ENCODE measurements at places on chromosomes 7 and 10. TPM values are rescaled to one million over a fixed set of nuclear protein-coding genes. Genes with fewer than 3 reads are reported as not detected.

The NYAP1 gene
- 0.42 TPM for total RNA-seq

GRCh38 chr7:29138588-29138987 lies 7.7 kb downstream of the CPVL start:
- DNase-seq = no peak
- no peak overlapping the region for H3K27ac ChIP-seq
- peaks cover 29% of the 10 kb centered on the region for H3K27me3 ChIP-seq
- H3K4me3 ChIP-seq = no peak overlapping the region

GRCh38 chr7:38858259-38858884 lies 50.6 kb downstream of the VPS41 start:
- H3K27me3 ChIP-seq = no peaks in the 10 kb centered on the region
- peaks cover 16% of the 10 kb centered on the region for H3K36me3 ChIP-seq
- DNase-seq = no peak
- H3K4me3 ChIP-seq = no peak overlapping the region
- peaks cover 2% of the 10 kb centered on the region for H3K4me1 ChIP-seq
- no peak overlapping the region for H3K27ac ChIP-seq

DNA sequence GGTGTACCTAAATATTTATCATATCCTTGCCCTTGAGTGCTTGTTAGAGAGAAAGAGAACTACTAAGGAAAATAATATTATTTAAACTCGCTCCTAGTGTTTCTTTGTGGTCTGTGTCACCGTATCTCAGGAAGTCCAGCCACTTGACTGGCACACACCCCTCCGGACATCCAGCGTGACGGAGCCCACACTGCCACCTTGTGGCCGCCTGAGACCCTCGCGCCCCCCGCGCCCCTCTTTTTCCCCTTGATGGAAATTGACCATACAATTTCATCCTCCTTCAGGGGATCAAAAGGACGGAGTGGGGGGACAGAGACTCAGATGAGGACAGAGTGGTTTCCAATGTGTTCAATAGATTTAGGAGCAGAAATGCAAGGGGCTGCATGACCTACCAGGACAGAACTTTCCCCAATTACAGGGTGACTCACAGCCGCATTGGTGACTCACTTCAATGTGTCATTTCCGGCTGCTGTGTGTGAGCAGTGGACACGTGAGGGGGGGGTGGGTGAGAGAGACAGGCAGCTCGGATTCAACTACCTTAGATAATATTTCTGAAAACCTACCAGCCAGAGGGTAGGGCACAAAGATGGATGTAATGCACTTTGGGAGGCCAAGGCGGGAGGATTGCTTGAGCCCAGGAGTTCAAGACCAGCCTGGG lies 11.4 kb downstream of the SERPINE1 start:
- peak overlapping the region; percentile 72 for H3K27ac ChIP-seq
- H3K4me1 ChIP-seq = peaks cover 35% of the 10 kb centered on the region
- no peaks in the 10 kb centered on the region for H3K36me3 ChIP-seq
- peaks cover 40% of the 10 kb centered on the region for H3K27me3 ChIP-seq
- peak; percentile 55 for DNase-seq
- H3K4me3 ChIP-seq = peak overlapping the region; percentile 63

DNA sequence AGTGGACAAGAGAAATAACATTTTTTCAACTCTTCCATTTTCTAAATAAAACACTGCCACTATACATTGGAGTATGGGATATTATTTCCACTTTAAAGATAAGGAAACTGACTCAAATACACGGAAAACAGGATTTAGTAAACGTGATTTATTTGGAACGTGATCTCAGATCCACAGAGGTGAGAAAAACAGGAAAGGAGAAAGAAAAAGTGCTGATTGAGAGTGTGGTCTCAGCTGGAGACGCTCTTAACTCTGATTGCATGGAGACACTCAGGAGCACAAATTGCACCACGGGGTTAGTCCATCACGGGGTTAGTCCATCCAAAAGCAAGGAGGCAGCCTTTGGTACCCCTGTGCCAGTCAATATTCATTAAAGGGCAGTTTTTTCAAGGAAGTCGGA lies 142.5 kb downstream of the GNAT3 start:
- no peak for DNase-seq
- H3K27ac ChIP-seq = no peak overlapping the region
- no peaks in the 10 kb centered on the region for H3K36me3 ChIP-seq
- H3K27me3 ChIP-seq = no peaks in the 10 kb centered on the region

The BNIP3 gene
- total RNA-seq = 67.0 TPM

DNA sequence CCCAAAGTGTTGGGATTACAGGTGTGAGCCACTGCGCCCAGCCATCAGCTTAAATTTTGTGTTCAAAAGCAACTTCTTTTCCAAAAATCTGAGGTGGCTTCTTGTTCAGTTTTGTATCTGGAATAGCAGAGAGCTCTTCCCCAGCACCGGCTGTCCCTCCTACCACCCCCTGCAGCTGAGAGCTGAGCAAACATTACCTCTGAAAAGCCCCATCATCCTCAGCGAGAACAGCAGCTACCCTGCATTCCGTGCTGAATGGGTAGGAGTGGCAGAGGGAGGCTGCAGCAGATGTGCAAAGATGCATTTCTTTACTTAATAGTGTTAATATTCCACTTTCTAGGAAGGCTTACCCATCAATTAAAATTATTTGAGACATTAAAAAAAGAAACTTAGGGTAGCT lies 31.8 kb downstream of the CCM2 start:
- peaks cover 71% of the 10 kb centered on the region for H3K4me1 ChIP-seq
- peak overlapping the region; percentile 75 for H3K27ac ChIP-seq
- H3K27me3 ChIP-seq = no peaks in the 10 kb centered on the region
- peaks cover 50% of the 10 kb centered on the region for H3K36me3 ChIP-seq
- peak overlapping the region; percentile 65 for H3K4me3 ChIP-seq

DNA sequence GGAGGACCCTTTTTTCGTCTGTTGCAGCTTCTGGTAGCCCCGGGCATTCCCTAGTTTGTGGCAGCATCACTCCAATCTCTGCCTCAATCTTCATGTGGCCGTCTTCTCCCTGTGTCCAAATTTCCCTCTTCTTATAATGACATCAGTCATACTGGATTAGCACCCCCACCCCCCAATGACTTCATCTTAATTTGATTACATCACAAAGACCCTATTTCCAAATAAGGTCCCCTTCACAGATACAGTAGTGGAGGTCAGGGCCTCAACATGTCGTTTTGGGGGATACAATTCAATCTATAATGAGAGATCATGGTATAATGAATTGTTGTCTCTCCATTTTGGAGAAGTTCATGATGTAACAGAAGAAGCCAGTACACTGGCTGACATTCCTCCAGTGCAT lies 28.1 kb upstream of the EZH2 start:
- H3K27me3 ChIP-seq = no peaks in the 10 kb centered on the region
- peak overlapping the region; percentile 95 for H3K27ac ChIP-seq
- H3K4me1 ChIP-seq = peaks cover 51% of the 10 kb centered on the region
- no peak for DNase-seq

GRCh38 chr7:107394831-107395230 lies 75.0 kb upstream of the GPR22 start:
- H3K27me3 ChIP-seq = no peaks in the 10 kb centered on the region
- H3K4me1 ChIP-seq = no peaks in the 10 kb centered on the region
- peaks cover 16% of the 10 kb centered on the region for H3K36me3 ChIP-seq
- DNase-seq = no peak

The HKDC1 gene
- total RNA-seq = 0.68 TPM

The UTF1 gene
- total RNA-seq = not detected

DNA sequence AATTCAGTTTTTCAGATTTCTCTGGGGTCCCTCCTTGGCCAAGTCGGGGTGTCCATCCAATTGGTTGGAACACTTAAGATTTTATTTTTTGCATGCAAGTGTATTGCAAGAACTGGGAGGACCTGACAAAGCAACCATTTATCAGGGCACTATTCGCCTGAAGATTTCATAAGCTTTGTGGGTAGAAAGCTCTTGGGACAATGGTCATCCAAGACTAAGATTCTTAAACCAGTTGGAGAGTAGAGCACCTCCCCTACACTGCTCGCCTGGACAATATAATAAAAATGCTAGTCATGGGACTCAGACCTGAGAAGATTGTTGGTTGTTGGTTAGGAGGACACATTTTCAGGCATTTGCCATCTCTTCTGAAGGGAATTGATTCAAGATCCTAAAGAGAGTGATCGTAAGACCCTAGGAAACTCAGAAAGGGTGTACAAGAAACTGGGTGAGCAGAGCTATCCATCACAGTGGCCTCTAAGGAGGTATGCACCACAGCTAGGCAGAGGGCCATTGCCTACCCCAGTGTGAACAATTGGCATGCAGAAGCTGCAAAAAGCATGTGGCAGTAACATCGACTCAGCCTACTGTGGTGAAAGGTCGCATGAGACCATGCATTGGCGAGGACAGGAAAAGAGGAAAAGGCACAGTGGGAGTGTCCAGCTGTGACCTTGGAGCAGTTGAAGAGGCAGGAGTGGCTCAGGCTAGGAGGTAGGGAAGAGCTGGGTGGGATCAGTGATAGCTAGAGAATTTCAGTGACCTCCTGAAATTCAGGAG lies 1235.3 kb upstream of the AUTS2 start:
- H3K27me3 ChIP-seq = no peaks in the 10 kb centered on the region
- peak overlapping the region; percentile 43 for H3K27ac ChIP-seq
- DNase-seq = no peak
- no peaks in the 10 kb centered on the region for H3K36me3 ChIP-seq

The ANKRD61 gene
- not detected for total RNA-seq

- DNase-seq = no peak
- peaks cover 3% of the 10 kb centered on the region for H3K4me1 ChIP-seq
- no peaks in the 10 kb centered on the region for H3K36me3 ChIP-seq
- H3K27me3 ChIP-seq = no peaks in the 10 kb centered on the region
- no peak overlapping the region for H3K4me3 ChIP-seq
Measured at GRCh38 chr10:132455441-132455971, 58.5 kb downstream of the PWWP2B start.

DNA sequence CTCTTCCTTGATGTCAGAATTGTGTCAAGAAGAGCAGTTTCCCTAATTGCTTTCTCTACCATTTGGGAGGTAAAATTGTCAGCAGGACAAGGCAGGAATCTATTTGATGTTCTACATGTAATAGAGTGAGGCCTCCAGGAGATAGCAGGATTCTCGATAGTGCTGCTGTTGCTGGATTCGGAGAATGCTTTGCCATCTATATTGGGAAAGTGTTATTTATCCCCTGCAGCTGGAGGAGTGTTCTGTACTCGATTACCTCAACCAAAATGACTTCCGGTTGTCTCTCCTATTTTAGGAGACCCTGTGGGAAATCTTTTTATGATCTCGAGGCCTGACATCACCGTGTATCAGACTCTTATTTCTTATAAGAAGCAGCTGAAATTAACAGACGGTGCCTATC lies 217.1 kb downstream of the TMEM178B start:
- H3K27me3 ChIP-seq = peaks cover 5% of the 10 kb centered on the region
- no peaks in the 10 kb centered on the region for H3K36me3 ChIP-seq
- no peak overlapping the region for H3K27ac ChIP-seq
- no peak for DNase-seq
- H3K4me3 ChIP-seq = no peak overlapping the region

- no peaks in the 10 kb centered on the region for H3K27me3 ChIP-seq
- H3K36me3 ChIP-seq = peaks cover 12% of the 10 kb centered on the region
- peak within 1 kb of the TSS; percentile 98 for H3K4me3 ChIP-seq
- H3K4me1 ChIP-seq = peaks cover 28% of the 10 kb centered on the region
- DNase-seq = no peak
Measured at GRCh38 chr10:73495884-73496674, at the start of gene PPP3CB. TSS of gene PPP3CB (minus strand) at chr10:73496024. CDS start at chr10:73495889, 135 bp downstream.

DNA sequence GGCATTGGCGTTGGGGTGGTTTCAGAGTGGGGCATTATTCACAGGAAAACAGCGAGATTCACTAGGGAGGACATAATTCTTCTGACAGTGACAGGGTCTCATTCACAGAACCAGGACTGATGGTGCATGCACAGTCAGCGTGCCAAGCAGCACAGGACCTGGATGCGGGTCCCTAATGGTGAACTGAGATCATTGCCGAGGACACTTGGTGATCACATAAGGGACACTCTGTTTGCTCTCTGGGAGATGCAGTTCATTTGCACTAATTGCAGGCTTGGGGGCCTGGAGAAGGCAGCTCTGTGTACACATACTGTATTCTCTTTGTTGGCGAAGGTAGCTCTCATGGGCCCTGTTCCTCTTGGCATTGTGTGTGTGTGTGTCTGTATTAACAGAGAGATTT lies 716.1 kb downstream of the PHTF2 start:
- no peaks in the 10 kb centered on the region for H3K4me1 ChIP-seq
- H3K27me3 ChIP-seq = no peaks in the 10 kb centered on the region
- no peak overlapping the region for H3K4me3 ChIP-seq
- DNase-seq = no peak
- no peaks in the 10 kb centered on the region for H3K36me3 ChIP-seq

The C10orf105 gene
- total RNA-seq = 0.17 TPM

DNA sequence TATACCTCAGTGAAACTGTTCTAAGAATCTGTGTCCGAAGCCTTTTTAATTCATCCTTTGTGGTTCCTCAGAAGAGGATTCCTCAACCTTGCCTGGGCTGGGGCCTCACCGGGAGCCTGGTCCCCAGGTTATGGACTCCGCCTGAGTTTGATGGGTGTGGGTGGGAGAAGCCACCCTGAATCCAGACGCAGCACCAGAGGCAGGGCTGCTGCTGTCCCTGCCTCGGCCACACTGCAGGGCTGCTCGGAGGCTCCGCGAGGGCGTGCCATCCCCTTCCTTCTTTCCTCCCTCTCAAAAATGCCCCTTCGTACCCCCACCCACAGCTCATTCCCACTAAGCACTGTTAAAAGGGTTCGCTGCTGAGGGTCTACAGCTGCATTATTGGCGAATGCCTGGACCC lies 146.3 kb downstream of the ADARB2 start:
- H3K36me3 ChIP-seq = no peaks in the 10 kb centered on the region
- no peaks in the 10 kb centered on the region for H3K4me1 ChIP-seq
- no peak overlapping the region for H3K4me3 ChIP-seq
- H3K27ac ChIP-seq = no peak overlapping the region
- no peak for DNase-seq

The OR2A7 gene
- total RNA-seq = 2.2 TPM

- no peak overlapping the region for H3K27ac ChIP-seq
- no peaks in the 10 kb centered on the region for H3K27me3 ChIP-seq
- H3K4me3 ChIP-seq = no peak overlapping the region
- peaks cover 17% of the 10 kb centered on the region for H3K36me3 ChIP-seq
- no peak for DNase-seq
Measured at GRCh38 chr10:18608596-18608995, 42.8 kb downstream of the NSUN6 start.

Data from activated naive CD8-positive, alpha-beta T cell treated with anti-CD3 and anti-CD28 coated beads, Interleukin-2, amount 10 ng/mL, durations not matched to agents 7 days and 5 days (primary cell).